ENCODE measurements at places on chromosomes 4 and X.

GRCh38 chrX:37315511-37316248 lies 33.5 kb upstream of the PRRG1 start:
- DNase-seq, result no peak

GRCh38 chr4:27789773-27790172 lies 929.1 kb downstream of the STIM2 start:
- no peak for DNase-seq

DNA sequence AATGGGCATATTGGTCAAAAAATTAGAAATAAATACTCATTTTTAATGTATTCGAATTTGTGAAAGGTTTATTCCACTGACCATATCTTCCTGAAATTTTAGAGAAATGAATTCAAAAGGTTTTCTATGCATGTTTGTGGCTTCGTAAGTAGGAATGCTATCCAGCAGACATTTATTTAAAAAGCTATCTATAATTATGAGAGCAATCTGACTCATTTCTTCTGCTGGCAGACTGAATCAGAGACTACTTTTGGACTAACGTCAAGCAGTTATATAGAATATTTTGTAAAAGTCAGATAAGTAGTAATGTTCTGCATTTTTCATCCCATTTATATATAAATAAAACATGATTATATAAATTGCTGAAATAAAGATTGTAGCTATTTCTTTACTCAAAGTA lies 125.0 kb downstream of the SPCS3 start:
- DNase-seq, result no peak

- no peak for DNase-seq
Observed at GRCh38 chr4:15665753-15666365, 10.7 kb upstream of the FBXL5 start.

- no peak for DNase-seq
Observed at GRCh38 chr4:11507920-11508319, 79.2 kb upstream of the HS3ST1 start.

- no peak for DNase-seq
Observed at GRCh38 chr4:37602454-37603069, 83.6 kb downstream of the RELL1 start.

- DNase-seq, result no peak
Observed at GRCh38 chr4:7736436-7737267, 203.0 kb downstream of the AFAP1 start.

All from activated naive CD8-positive, alpha-beta T cell treated with anti-CD3 and anti-CD28 coated beads, Interleukin-2, amount 10 ng/mL, durations not matched to agents 7 days and 5 days (primary cell).